Prostate gland (tissue), 2 donors: ENCODE measurements at places on chromosomes 6 and 20. TPM values are rescaled to one million over a fixed set of nuclear protein-coding genes. Genes with fewer than 3 reads are reported as not detected.
A peak's percentile ranks its signal among the peaks of the same experiment; 100 is the strongest.

Gene HLA-DRB1
- 14.7 TPM for total RNA-seq

Gene BNIP5
- total RNA-seq = 0.34 TPM

Gene SLC13A3
- 10.5 TPM for total RNA-seq

GRCh38 chr20:57605045-57605444 lies 15.2 kb downstream of the ZBP1 start:
- H3K27ac ChIP-seq = no peak overlapping the region
- DNase-seq = no peak
- H3K4me3 ChIP-seq = no peak overlapping the region
- no peaks in the 10 kb centered on the region for H3K4me1 ChIP-seq
- H3K36me3 ChIP-seq = no peaks in the 10 kb centered on the region
- H3K27me3 ChIP-seq = no peaks in the 10 kb centered on the region

GRCh38 chr6:141421378-141421777 lies 711.3 kb upstream of the GJE1 start:
- H3K27me3 ChIP-seq = no peaks in the 10 kb centered on the region
- no peaks in the 10 kb centered on the region for H3K4me1 ChIP-seq

DNA sequence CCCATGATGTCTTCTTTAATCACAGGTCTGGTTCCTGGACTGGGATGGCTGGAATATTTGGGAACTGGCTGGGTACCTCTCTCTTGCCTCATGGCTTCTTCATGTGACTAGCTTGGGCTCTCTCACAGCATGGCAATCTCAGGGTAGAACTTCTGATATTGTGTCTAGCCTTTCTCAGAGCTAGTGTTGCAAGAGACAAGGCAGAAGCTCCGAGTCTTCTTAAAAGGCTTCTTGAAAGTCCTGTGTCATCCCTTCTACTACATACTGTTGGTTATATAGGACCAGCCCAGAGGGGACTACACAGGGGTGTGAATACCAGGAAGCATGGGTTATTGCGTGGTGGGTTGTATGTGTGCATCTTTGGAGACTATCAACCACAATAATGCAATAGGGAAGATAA lies 23.3 kb downstream of the BCAS1 start:
- H3K4me1 ChIP-seq = no peaks in the 10 kb centered on the region
- no peaks in the 10 kb centered on the region for H3K27me3 ChIP-seq
- no peak overlapping the region for H3K27ac ChIP-seq
- H3K36me3 ChIP-seq = no peaks in the 10 kb centered on the region

DNA sequence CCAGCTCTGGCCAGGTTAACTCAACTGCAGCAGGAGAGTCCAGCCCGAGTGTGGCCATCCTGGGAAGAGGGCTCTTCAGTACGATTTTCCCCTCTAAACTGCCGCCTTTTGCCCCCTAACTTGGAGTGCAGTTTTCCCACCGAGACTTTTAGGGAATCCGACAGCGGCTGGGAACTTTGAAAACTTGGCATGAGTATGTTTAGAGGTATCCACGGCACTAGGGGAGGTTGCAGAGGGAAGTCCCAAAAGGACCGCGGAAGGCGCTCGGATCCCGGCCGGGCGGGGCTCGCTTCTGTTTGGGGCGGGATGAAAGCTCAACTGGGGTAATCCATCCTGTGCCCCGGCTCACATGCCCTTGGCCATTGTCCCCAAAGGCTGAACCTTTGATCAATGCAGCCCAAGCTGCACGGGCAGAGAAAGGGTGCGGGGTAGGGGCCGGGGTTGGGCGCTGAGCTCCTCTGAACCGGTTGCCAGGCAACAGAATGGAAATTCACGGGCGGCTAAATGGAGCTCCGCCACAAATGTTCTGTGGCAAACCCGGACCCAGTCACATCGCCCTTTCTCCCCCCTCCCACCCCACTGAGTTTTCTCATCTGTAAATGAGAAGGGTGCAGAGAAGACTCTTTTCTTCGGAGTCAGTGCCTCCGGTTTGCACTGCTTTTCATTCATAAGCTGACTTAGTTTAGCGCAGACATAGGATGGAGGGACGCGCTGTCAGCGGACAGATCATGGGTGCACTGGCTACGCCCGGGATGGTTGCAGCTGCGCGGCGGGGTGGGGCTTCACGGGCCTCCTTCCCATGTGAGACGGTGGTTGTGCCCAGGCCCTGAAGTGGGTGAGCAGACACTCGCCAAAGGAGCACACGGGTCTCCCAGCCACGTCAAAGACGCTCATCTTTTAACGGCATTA lies 2.3 kb downstream of the BMP6 start:
- no peaks in the 10 kb centered on the region for H3K27me3 ChIP-seq
- H3K27ac ChIP-seq = no peak overlapping the region
- no peak for DNase-seq
- H3K4me3 ChIP-seq = peak overlapping the region; percentile 34
- H3K4me1 ChIP-seq = peaks cover 4% of the 10 kb centered on the region

GRCh38 chr20:60888771-60889170 lies 363.3 kb upstream of the CDH4 start:
- H3K27me3 ChIP-seq = no peaks in the 10 kb centered on the region
- DNase-seq = no peak
- H3K27ac ChIP-seq = no peak overlapping the region
- no peaks in the 10 kb centered on the region for H3K36me3 ChIP-seq

DNA sequence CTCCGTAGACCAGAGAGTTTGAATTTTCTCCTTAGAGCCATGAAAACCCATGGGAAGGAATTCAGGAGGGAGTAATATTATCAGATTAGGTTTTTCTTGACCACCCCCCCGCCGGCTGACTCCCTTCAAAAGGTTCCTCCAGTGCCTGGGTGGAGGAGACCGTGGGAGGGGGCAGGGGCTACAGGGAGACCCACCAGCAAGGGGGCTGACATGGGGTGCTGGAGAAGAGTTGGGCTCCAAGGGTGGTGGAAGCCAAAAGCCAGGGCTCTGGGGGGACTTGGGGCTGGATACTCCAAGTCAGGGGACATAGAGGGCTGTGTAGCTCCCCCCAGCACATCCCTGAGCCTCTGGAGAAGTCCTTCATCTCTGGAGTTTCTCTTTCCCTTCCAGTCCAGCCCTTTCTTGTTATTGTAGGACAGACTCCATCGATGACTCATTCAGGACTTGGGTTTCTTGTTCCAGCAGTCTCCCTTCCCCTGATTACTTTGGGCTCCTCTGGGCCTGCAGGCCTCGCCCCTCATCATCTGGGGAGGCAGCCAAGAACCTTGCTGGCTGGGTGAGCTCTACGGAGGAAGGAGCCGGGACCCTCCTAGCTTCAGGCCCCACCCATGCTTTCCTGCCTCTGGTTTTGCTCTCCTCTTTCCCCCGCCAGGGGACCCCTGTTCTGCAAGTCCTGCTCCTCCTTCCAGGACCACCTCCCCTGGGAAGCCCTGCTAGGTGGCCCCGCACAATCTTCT lies 10.5 kb upstream of the KIAA1755 start:
- H3K27me3 ChIP-seq = no peaks in the 10 kb centered on the region
- no peaks in the 10 kb centered on the region for H3K36me3 ChIP-seq
- no peaks in the 10 kb centered on the region for H3K4me1 ChIP-seq
- H3K27ac ChIP-seq = peak overlapping the region; percentile 51
- no peak for DNase-seq
